ENCODE measurements at places on chromosomes 16 and 17. TPM values are rescaled to one million over a fixed set of nuclear protein-coding genes. Genes with fewer than 3 reads are reported as not detected.

Gene TBC1D3G
- not detected for total RNA-seq

Gene SLC2A4
- total RNA-seq: 0.23 TPM

Gene HS3ST3B1
- 14.3 TPM for total RNA-seq

Gene OR3A3
- not detected for total RNA-seq

Gene APOBR
- total RNA-seq: not detected

Gene HBA1
- 1.9 TPM for total RNA-seq

Gene TAT
- total RNA-seq: not detected

Gene MLX
- 32.6 TPM for total RNA-seq

Gene ABCC11
- total RNA-seq: under 0.01 TPM

Gene SRCIN1
- total RNA-seq: not detected

Gene CCT6B
- 2.9 TPM for total RNA-seq

Gene SLC38A8
- not detected for total RNA-seq

Gene TVP23A
- 0.12 TPM for total RNA-seq

Gene AGRP
- not detected for total RNA-seq

Gene UBB
- total RNA-seq: 1,110 TPM

Gene KRTAP4-4
- not detected for total RNA-seq

Gene C1QTNF1
- 210 TPM for total RNA-seq

Gene CCDC92B
- total RNA-seq: not detected

Gene ARL5C
- total RNA-seq: not detected

Gene TMC5
- total RNA-seq: not detected

Gene GP1BA
- total RNA-seq: not detected

Gene SLC52A1
- total RNA-seq: not detected

Gene KRTAP3-2
- total RNA-seq: not detected

Gene CA4
- not detected for total RNA-seq

Gene ABAT
- 7.2 TPM for total RNA-seq

Gene HBA2
- total RNA-seq: not detected

Gene RNU2-1
- total RNA-seq: not detected

Gene VAT1L
- 1.3 TPM for total RNA-seq

Gene SYNGR3
- 1.4 TPM for total RNA-seq

Gene BMERB1
- 43.1 TPM for total RNA-seq

Gene KRT39
- not detected for total RNA-seq

Gene RILP
- 11.3 TPM for total RNA-seq

All from pericardium fibroblast (primary cell).